ENCODE measurements at places on chromosomes 3 and 15.

- DNase-seq = no peak
Measured at GRCh38 chr3:58534592-58535494, 2.1 kb downstream of the ACOX2 start.

- DNase-seq = no peak
Measured at GRCh38 chr15:74893627-74894026, 3.8 kb downstream of the MPI start.

- DNase-seq = no peak
Measured at GRCh38 chr15:75599401-75599800, 20.3 kb upstream of the PTPN9 start.

DNA sequence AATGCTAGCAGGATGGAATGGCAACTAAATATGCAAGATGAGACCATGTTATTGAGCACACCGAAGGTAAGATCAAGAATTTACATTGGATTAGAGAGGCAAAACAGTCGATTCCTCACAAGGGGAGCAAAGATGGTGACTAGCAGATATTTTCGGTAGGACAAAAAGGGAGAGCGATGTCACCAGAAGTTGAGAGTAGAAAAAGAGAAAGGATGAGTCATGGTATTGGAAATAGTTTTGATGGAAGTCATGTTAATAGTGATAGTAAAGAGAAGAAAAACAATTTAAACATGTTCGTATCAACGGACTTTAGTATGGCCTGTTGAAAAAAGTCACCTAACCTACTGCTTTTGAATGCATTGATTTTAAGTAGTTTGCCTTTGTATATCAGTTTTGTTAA lies 55.0 kb downstream of the UBE2E2 start:
- peak; percentile 39 for DNase-seq
